Nucleus accumbens (tissue), 56 donors: ENCODE measurements at places on chromosomes 11 and 22.
A peak's percentile ranks its signal among the peaks of the same experiment; 100 is the strongest.

DNA sequence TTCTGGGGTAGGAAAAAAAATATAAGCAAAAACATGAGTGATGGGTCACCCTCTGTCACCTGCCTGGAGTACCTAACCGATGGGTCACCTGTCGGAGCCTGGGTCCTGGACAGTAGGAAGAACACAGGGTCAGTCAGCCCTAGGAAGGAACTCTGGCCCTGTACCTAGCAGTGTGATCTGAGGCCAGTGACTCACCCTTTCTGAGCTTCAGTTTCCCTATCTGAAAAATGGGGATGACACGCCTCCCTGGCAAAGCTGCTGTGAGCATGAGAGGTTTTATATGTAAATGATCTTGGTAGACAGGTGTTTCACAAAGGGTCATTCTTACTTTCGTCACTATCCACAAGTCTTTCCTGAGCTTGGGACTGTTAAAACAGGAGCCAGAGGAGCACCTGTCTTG, 182.0 kb downstream of the ST3GAL4 start:
- no peak for DNase-seq

DNA sequence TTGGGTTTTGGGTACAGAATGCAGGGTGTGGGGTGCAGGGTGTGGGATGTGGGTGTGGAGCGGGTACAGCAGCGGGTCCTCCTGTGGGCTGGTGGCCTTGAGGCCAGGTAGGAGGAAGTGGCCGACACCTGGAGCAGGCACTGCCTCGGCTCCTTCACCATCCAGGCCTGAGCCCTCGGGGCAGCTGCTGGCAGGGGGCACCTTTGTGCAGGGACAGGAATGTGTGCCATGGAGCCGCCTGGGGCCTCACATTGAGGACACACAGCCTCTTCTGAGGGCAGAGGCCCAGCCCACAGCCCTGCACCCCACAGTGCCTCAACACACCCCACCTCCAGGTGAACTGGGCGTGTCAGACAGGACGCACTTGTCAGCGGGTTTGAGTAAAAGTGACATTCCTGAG, 984.0 kb downstream of the BRD1 start:
- DNase-seq = no peak

GRCh38 chr11:30459821-30460220, 126.3 kb downstream of the MPPED2 start:
- DNase-seq = no peak

DNA sequence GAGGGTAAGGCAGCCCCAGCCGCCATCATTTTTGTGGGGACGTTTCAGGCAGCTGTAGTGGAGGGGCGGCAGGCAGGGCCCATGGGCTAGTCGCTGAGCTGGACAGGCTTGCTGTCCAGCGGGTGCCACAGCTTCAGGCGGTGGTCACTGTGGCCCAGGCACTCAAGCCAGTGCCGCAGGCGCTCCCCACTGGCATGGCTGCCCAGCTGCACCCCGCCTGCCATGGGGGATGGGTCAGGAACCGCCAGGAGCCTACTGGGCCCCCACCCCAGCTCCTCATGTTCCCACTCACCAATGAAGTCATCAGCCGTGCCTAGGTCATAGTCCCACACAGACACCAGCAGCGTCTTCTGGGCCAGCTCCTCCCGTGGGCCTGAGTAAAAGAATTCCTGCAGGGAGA, 6.0 kb downstream of the NDUFV1 start:
- no peak for DNase-seq

GRCh38 chr11:7444091-7444981, 41.0 kb upstream of the OLFML1 start:
- DNase-seq = no peak

DNA sequence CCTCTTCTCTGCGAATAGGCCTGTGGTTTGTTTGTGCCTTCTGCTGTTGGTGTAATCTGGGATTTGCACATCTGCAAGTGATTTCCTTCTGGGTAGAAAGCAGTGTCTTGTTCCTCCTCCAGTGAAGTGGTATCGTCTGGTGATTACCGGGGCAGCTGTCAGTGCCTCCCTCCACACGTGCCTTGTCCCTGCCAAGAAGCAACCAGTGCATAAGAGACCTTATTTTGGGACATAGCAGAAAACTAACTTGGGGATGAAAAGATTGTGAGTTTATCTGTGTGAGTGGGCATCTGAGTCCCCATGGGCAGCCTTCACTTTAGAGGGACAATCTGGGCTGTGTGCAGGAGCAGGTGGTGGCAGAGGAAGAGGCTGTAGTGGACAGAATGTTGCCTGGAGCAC, 71.5 kb upstream of the SORL1-AS1 start:
- DNase-seq = no peak

DNA sequence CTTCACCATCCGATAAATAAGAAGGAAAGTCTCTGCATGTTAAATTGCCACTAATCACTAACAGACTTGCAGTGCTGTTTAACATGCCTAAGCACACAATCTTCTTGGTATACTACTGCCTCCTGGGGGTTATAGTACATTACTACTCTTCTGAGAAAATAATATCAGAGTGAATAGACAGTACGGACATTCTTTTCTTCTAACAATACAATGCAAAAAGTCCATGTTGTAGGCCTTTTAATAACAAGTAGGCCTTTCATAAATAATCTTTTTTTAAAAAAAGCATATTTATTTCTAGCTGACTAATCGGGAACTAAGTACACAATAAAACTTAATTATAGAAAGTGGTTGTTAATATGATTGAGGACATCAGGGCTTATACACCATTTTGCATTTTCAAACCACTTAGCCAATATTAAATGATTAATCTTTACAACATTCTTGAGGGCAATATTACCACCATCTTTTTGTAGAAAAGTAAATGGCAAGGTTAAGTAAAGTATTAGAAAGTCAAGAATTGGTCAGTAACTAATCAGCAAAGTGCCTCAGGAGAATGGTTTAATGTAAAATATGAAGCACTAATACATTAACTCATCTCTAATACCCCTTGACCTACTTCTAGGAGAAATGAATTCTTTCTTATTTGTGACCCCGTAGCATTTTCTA, 84.7 kb downstream of the TTC28 start:
- DNase-seq = no peak

- DNase-seq = no peak
Measured at GRCh38 chr11:124886978-124887666, 10.5 kb downstream of the ROBO4 start.

GRCh38 chr11:9251311-9251710, 13.8 kb downstream of the DENND5A start:
- no peak for DNase-seq

DNA sequence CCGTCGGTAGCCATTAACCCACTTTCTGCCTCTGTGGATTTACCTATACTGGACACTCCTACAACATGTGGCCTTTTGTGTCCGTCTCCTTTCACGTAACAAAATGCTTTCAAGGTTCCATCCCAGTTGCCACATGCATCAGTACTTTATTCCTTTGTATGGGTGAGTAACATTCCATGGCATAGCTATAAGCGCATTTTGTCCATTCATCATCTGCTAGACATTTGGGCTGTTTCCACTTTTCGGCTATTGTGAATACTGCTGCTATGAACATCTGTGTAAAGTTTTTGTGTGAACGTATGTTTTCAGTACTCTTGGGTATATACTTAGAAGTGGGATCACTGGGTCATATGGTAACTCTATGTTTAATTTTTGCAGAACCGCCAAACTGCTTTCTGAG, 257.2 kb downstream of the ST3GAL4 start:
- DNase-seq = no peak

GRCh38 chr11:120526241-120526640, 14.7 kb downstream of the GRIK4 start:
- no peak for DNase-seq

DNA sequence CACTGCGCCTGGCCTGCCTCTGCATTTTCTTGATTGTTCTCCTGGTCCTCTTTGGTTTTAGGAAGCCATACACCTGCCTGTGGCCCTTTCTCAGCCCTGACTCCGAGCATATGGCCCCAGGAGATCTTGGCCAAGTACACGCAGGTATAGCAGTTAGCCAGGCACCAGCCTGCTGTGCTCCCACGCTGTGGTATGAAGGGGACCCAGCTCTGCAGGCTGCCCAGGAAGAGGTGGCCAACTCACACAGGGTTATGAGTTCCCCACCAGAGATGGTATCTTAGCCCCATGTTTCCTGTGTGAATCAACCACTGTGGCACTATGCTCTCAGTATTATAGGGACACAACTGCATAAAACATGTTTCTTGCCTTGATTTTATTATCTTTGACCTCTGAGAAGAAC, 31.1 kb downstream of the SGSM3 start:
- DNase-seq = no peak

- DNase-seq = no peak
Measured at GRCh38 chr11:61035526-61035835, 64.0 kb downstream of the CD6 start.

GRCh38 chr11:13249992-13250391, 27.6 kb upstream of the BMAL1 start:
- DNase-seq = no peak

DNA sequence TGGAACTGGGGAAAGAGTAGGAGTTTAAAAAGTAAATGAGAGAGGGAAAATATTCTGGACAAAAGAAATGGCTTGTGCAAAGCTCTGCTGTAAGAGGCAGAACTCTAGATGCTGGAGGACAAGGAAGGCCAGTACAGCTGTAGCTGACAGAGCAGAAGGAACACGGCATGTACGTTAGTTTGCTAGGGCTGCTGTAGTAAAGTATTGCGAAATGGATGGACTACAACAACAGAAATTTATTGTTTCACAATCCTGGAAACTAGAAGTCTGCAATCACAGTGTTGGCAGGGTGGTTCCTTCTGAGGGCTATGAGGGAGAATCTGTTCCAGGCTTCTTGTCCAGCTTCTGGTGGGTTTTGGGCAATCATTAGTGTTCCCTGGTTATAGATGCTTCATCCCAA, 454.4 kb downstream of the NTM start:
- no peak for DNase-seq

DNA sequence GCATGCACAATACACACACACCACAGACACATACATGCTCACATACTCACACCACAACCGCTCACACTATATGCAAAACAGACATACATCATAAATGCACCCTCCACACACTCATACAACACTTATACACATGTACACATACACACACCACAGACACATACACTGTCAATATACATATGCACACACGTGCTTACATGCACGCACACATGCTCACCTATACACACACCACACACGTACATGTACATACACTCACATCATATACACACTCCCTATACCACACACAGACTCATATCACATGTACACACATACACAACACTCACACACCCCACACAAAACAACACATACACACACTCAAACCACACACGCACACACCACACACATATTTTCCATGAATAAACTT, 885.3 kb downstream of the TBC1D22A start:
- DNase-seq = no peak

- DNase-seq = no peak
Measured at GRCh38 chr11:78961937-78962701, 387.5 kb upstream of the NARS2 start.

- DNase-seq = no peak
Measured at GRCh38 chr22:27512283-27512761, 289.2 kb downstream of the MN1 start.

DNA sequence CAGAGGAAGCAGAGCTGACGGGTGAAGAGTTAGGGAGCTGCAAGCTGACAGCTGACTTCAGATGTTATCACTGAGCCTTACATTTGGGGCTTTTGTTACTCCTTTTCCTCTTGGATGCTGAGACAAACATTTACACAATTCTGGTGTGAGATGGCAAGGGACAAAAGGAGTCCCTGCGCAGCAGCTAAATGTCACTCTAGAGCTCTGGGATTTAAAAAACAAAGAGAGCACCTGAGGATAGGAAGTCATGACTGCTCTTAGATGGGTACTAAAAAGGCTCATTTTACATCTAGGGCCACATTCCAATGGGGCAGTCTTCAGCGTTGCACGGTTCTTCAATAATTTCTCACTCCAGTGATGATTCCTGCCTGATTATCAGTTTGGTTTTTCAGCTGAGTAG, 204.5 kb downstream of the RAB38 start:
- no peak for DNase-seq

GRCh38 chr11:72753341-72754148, 1.3 kb upstream of the ARAP1 start:
- no peak for DNase-seq

DNA sequence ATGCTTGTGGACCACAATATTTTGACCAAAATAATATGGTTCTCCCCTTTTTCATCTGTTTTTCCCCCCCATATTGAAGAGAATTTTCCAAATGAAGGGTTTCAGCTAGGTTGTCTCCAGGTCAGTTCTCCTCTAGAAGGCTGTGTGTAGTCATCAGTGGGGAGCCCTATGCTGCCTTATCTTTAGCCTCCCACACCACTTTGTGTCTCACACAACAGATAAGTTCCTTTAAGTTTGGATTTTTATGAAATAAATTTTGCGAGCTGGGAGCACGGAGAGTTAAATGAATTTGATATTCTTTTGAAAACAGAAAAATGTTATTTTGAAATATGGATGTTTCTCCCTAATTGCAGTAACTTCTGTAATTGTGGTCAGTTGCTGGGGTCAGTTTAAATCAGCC, 28.9 kb downstream of the PAX6 start:
- DNase-seq = no peak

DNA sequence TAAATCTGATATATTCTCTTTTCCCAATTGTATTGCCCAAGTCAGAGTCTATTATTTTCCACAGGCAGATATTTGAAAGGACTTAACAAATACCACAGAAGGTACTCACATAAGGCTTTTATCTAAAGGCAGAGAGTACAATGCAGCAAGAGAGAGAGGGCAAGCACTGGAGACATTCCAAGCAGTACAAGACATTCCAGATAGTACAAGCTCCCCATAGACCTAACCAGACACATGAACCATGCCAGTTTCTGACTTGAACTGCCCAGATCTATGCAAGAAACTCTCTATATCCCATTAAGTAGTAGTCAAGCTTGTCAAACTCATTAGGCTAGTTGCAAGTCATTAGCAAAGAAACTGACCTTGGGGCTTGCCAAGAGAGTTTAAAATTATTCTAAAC, 11.2 kb upstream of the MS4A6E start:
- no peak for DNase-seq

DNA sequence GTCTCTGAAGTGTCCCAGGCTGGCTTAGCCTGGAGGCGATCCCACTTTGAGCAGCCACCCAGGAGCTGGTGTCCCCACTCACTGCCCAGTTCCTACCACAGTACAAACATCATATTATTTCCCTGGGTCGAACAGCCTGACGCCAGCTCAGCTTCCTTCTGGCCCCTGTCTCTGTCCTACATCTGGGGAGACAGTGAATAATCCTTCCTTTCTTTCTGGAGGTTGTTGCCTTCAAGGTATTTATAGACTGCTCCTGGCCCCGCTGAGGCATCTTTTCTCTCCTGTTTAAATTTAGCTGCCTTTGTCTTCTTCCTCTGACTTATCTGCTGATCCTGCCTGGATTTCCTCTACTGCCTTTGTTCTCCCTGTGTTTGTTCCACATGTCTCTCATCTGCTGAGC, 56.8 kb upstream of the LRRC55 start:
- no peak for DNase-seq

- no peak for DNase-seq
Measured at GRCh38 chr22:33697640-33698039, 222.6 kb downstream of the LARGE1 start.

- DNase-seq = no peak
Measured at GRCh38 chr11:84543367-84544159, 1083.6 kb downstream of the DLG2 start.

- DNase-seq = no peak
Measured at GRCh38 chr22:46934746-46935491, 172.5 kb downstream of the TBC1D22A start.

- DNase-seq = peak; percentile 47
Measured at GRCh38 chr11:66579017-66579606, 10.7 kb upstream of the CTSF start.
